ENCODE measurements at places on chromosomes 3 and 15.

GRCh38 chr3:193240850-193241706, at the start of gene PLAAT1:
Gene PLAAT1, plus strand, starts transcription at chr3:193241222. Its CDS starts 14,429 bp downstream, at chr3:193255651.
- DNase-seq, result peak; percentile 7

DNA sequence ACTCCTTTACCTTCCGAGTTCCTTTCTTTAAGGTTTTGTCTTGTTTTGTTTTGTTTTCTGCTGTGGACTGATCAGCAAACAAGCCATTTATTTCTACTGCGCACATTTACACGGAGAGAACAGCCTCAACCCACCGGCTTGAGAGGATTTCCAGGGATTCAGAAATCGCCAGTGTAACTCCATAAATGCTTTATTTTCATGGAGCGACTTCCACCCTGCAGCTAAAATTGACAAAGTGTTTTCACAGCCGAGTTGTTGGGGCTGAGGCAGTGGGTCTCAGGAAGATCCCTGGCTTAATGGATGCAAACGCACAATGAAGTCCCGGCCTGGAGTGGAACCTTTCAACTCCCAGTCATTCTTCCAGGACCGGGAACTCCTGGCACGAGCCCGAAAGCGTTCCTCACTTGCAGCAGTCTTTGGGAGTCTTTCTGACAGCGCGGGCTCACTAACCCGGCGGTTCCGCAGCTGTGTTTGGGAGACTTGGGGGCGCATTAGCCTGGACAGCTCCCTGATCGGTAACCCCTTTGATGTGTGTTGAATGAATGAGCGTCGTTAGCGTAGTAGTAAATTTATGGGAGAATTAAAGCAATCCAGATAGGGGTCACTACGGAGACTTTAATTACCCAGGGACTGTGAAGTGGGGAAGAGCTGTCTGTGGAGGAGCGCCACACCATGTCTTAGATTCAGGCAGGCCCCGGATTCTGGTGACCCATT, 785 bp upstream of the MYRIP start:
- DNase-seq, result no peak

DNA sequence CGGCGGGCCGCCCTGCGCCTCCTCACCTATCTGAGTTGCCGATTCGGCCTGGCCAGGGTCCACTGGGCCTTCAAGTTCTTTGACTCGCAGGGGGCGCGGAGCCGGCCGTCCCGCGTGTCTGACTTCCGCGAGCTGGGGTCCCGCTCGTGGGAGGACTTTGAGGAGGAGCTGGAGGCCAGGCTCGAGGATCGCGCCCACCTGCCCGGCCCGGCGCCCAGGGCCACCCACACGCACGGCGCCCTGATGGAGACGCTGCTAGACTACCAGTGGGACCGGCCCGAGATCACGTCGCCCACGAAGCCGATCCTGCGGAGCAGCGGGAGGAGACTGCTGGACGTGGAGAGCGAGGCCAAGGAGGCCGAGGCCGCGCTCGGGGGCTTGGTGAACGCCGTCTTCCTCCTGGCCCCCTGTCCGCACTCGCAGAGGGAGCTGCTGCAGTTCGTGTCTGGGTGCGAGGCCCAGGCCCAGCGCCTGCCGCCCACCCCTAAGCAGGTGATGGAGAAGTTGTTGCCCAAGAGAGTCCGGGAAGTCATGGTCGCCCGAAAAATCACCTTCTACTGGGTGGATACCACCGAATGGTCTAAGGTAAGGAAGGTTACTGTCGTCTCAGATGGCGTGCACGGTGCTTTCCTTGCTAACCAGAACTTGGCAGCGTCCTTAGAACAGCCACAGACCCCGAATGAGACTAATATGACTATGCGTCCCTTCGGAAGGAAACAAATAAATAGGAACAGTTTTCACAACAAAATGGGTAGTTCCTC, 567 bp downstream of the TICRR start:
- DNase-seq, result no peak

DNA sequence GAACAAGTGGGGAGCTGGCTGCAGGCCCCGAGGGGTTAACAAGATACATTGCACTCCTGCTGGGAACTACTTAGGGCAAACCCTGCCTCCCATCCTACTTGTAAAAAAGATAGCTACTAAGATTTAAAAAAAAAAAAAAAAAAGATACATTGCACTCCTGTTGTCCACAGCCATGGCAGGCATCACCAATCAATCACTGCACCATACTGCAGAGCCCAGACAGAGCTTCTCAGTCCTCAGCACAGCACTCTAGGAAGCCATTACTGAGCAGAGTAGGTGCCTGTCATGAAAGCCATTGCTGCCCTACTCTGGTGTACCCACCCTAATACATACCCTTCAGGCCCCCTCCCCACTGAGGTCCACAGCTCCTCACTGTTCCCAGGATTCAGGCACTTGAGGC, 64.8 kb downstream of the RASGRF1 start:
- no peak for DNase-seq

DNA sequence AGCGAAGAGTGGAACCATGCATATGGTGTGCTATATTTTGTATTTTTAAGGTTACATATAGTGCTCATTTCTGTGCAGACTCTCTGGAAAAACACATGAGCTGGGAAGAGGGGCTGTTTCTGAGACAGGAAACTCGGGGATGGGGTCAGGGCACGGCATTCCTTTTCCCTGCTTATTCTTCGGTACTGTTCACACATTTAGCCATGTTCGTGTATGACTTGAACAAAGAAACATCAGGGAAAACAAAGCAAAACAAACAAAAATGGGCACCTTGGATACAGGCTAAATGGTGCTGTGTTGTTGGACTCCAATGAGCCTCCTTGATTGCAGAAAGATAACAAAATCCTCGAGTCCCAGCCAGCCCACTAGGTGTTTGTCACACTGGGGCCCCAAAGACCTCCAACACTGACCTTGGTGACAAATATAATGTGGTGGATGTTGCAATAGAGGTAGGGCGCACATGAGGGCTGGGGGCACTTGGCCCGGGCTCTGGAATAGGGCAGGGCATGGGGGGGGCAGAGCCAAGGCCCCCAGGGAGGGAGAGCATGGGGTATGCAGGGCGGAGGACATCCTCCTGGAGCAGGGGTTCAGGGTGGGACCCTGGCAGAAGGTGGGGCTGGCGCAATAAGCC, 19.3 kb downstream of the DNASE1L3 start:
- DNase-seq, result no peak

DNA sequence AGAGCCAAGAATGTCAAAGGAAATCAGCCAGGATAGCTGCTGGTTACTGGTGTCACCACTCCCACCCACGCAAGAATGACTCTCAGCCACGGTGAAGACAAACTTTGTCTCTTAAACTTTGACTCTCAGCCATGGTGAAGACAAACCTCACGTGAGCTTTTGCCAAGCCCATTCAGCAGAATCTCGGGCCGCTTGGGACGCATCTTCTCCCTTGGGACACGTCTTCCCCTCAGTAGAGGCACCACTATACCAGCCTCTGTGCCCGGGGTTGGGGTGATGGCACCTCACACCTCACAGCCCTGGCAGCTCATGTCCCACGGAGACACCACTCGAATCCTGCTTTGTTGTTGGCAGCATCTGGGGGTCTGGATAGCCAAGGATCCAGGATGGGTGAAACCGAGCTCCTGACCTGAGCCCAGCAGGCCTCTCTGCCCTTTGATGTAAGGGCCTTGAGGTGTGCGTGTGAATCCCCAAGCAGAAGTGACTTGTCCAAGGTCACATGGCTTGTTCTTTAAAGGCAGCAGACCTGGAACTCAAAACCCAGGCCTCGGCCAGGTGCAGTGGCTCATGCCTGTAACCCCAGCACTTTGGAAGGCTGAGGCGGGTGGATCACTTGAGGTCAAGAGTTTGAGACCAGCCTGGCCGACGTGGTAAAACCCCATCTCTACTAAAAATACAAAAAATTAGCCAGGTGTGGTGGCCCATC, 21.8 kb downstream of the RBPMS2 start:
- DNase-seq, result no peak

GRCh38 chr3:172194702-172195406, 155.5 kb downstream of the FNDC3B start:
- no peak for DNase-seq

- no peak for DNase-seq
Measured at GRCh38 chr15:92906563-92907081, 6.5 kb downstream of the CHD2 start.

- DNase-seq, result no peak
Measured at GRCh38 chr3:59440285-59441028, 390.6 kb upstream of the CFAP20DC start.

DNA sequence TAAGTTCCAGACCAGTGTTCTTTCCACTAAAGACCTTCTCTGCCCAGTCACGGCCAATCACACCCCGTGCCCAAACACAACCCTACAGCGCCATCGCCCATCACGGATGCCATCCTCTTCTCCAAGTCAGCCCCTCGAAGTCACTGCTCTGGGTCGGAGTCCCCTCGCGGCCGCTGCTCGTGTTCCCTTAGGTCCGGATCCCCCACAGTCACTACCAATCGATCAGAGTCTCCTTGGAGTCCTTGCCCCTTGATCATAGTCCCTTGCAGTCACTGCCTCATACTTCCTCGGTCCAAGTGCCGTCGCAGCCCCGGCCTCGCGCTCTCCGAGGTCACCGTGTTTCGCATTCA, 461 bp downstream of the PCYT1A start:
- DNase-seq, result no peak

DNA sequence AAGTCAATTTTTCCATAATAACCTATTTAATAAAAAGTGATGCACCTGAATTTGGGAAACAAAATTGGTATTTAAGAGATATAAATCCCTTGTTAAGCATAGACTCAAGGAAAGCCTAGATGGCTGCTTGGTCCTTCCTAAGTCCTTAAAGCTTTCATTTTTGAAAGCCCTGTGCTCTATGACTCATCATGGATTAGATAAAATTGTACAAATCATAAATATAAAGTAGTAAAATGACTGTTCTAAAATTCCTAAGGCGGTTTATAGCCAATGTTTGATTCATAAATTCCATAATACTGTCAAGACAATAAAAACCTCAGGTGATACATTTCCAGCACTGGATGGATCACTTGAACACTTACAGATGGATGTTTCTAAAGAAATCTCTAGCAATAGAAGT, 730.8 kb upstream of the EPHA6 start:
- DNase-seq, result no peak

DNA sequence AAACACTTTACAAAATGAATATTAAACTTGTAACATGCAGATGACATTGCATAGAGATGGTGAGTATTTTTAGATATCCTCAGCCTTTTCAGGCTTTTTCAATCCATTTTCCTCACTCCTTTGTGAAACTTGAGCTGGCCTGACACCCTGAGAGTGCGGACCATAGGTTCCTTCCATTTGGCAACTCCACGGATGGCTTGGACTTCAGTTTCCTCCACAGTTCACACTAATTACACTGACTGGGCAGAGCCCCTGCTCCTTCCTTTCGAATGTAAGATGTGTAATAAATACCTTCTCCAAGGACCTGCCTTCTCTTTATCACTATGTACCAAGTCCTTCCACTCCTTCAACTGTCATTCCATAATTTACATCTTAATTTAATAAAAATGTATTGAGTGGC, 141.7 kb upstream of the LRIG1 start:
- no peak for DNase-seq

DNA sequence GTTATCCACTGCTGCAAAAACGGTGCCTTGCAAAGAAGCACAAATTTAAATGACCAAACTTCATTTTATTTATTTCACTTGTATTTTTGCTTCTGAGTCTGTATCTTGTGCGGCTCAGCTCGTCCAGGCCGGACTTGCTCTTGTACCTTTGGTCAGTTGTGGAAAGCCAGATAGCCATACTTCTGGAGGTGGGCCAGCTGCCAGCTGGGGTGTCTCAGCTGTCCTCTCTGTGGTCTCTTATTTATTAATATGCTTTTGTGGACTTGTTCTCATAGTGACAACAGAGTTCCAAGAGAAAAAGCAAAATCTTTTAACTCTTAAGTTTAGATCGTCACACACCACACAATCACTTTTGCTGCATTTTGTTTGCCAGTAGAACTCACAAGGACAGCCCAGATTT, 87.7 kb downstream of the IL1RAP start:
- DNase-seq, result no peak

- no peak for DNase-seq
Measured at GRCh38 chr3:193391902-193392301, 13.3 kb upstream of the ATP13A5 start.

- DNase-seq, result no peak
Measured at GRCh38 chr15:64651601-64652191, 123.7 kb downstream of the RBPMS2 start.

DNA sequence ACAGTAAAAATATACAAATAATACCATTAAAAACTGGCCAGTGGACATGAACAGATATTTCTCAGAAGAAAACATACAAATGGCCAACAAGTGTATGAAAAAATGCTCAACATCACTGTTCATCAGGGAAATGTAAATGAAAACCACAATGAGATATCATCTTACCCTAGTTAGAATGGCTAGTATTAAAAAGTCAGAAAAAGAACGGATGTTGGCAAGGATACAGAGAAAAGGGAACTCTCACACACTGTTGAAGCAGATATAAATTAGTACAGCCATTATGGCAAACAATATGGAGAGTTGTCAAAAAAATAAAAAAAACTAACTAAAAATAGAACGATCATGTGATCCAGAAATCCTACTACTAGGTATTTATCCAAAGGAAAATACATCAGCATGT, 222.7 kb upstream of the NAALADL2 start:
- DNase-seq, result no peak

DNA sequence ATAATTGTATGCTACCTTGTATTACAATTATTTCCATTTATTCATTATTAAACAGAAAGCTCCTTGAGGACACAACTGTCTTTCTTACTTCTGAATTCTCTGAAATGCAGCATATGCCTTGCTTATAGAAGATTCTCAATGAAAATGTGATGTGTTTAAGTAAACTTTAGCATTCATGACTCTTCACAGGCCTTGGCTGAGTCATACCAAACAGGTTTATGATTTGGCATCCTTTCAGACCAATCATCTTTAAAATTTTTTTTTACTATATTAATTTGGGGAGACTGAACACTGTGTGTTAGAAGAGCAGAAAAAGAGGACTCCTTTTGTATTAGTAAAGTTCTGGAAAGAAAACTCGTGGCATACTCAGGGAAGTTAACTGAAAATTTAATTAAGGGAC, 6.4 kb upstream of the GALK2 start:
- DNase-seq, result no peak

DNA sequence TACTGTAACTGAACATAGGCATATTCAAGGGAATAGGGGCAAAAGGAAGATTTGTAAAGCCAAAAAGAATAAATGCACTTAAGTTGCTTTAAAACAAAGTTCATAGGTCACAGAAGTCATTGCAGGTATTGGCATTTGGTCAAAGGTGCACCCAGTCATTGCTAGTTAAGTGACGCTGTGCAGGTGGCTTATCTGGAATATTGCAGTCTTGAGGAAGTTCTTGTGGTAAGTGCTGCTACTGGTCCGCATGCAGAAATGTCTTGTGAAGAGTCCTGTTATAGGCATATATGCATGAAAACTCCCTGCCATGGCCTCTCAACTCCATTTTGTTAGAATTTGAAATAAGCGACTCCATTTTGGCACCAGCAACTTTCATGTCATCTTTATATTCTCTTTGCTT, 293.1 kb downstream of the GBE1 start:
- DNase-seq, result no peak
